Activated T-helper 9 cell treated with anti-CD3 and anti-CD28 coated beads, Interleukin-2, amount 50 U/mL, for 16 hours (primary cell): ENCODE measurements at places on chromosomes 13 and 19.

DNA sequence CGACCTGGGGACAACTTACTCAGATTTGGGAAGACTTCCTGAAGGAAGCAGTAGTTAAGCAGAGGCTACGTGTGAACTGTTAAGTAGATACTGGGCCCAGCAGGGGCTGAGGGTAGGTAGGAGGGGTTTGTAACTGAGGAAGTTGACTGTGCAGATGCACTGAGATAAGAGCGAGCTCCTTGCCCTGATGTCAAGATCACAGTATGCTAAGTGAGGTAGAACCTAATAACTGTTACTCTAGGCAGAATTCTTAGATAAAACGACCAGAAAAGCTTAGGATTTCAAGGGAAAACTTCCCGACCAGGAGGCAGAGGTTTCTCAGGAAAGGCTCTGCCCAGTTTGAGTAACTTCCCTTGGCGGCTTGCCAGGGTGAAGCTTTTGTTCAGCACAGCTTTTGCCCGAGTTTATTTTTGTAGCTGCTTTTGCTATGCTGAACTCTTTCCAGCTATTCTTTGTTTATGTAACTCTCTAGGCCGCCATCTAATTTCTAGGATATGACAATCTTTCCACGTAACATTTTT, 632.1 kb downstream of the DIAPH3 start:
- DNase-seq, result no peak

GRCh38 chr13:29411481-29411880, 184.0 kb downstream of the SLC7A1 start:
- DNase-seq, result no peak

GRCh38 chr13:99398916-99399622, 91.9 kb upstream of the GPR183 start:
- no peak for DNase-seq

DNA sequence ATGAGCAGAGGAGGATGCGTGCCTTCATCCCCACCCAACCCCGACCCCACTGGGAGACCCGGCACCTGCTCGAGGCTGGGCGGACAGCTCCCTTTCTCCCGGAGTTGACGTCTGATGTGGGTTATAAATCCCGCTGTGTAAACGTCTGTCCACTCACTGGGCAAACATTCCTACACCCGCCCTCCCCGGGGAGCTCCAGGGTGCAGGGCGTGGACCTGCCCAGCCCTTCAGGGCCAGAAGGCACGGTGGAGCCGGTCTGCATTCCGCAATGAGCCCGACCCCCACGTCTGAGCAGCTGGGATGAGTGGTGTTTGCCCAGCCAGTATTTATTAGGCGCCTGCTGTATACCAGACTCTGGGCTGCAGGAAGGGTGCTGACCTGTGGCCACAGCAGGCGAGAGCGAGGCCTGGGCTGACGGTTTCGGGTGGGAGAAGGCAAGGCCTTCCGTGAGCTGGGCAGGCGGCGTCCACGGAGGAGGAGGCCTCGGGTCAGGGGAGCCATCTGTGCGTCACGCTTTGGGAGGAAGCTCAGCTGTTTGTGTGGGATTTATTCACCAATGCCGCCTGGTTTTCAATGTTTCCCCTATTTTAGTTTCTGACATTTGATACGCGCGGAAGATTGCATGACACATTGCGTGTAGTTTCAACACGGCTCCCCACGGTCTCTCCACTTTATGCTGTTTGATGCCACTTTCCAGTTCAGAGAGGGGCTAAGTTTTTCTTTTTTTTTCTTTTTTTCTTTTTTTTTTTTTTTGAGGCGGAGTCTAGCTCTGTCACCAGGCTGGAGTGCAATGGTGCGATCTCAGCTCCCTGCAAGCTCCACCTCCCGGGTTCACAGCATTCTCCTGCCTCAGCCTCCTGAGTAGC, 2.0 kb downstream of the MISP start:
- no peak for DNase-seq

DNA sequence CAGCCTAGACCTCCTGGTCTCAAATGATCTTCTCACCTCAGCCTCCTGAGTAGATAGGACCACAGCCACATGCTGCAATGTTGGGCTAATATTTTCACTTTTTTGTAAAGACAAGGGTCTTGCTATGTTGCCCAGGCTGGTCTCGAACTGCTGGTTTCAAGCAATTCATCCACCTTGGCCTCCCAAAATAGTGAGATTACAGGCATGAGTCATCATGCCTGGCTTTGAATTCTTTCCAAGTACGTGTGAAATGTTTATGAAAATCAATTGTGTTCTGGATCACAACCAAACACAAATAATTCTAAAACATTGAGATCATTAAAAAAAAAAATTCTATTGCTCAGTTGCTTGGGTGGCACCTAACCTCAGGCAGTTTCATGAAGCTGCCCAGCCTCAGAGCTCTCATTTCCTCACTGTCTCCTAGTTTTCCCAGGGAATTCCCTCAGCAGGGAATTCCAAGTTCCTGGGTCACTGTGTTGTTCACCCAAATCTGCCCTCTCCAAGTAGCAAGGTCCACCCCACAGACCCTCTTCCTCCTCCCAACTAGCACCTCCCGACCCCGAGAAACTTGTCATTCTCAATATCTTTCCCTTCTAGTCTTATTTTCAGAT, 44.8 kb downstream of the ING1 start:
- DNase-seq, result no peak

- DNase-seq, result no peak
Observed at GRCh38 chr19:21221693-21222092, 79.9 kb downstream of the ZNF431 start.

- no peak for DNase-seq
Observed at GRCh38 chr19:5107432-5108122, 138.7 kb downstream of the KDM4B start.
